Lower leg skin (tissue), 4 donors: ENCODE measurements at places on chromosomes 4 and X. TPM values are rescaled to one million over a fixed set of nuclear protein-coding genes. Genes with fewer than 3 reads are reported as not detected.
A peak's percentile ranks its signal among the peaks of the same experiment; 100 is the strongest.

DNA sequence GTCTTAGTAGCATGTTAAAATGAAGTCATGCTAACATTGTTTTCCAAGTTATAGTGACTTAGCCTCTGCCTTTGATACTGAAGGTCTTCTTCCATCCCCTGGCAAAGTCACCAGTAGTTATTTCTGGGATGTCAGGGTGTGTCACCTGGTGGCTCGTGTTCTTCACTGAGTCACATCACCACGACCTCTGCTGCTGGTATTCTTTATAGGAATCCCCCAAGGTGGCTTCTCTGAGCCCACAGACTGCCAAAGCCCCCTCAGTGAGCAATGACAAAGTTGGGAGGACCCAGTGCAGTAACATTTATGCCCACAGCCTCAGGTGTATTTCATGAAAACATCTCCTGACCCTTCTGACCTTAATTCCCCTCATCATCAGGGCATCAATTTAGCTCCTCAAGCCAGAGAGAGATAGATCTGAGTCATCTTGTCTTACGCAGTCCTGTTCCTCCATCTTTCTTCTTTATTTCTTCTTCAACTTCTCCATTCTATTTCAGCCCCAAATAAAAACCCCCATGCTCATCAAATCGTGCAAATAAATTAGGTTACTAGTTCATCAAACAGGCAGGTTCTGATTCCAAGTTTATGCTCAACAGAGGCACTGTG lies 29.3 kb upstream of the GPRIN3 start:
- DNase-seq: no peak

DNA sequence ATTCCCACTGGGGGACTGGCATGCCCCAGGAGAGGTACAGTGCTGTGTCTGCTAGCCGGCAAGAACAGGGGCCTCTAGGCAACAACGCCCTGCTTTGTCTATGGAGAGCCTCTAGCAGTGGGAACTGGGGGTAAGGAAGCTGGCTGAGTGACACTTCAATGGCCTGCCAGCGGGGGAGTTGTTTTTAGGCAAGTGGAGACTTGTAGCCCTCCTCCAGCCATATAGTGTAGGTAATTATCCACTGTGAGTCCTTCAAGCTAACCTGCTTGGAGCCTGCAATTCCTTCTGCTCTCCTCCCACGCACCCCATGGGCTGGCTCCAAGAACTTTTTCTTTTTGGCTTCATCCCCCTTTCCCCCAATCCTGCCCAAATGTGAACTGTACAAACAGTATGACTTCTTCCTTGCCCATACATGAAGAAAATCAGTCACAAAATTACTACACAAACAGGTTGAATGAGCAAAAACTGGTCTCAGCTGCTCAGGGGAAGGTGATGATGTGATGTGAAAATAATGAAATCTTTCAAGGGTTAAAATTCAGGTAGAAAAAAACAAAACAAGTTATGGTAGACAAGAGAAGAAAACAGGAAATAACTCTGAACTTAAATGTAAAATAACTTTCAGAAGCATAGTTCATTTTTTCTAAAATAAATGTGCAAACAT lies 33.1 kb downstream of the LEF1 start:
- no peak for DNase-seq

DNA sequence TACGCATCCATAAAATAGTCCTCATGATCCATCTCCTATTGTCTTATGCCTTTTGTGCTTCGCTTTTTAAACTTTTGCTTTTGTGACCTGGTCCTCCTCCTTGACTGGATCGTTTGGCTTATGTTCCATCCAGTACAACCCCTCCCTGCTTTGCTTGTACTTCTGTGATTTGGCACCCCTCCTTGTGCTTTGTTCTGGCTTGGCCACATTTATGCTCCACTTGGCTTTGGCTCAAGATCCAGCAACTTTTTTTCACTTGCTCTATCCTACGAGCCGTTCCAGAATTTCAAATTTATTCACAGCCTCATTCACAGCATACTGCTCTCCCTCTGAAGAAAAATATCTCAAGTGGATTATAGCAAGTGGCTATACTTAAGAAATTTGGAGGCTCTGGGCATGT lies 28.0 kb upstream of the GLRA2 start:
- DNase-seq: no peak

GRCh38 chr4:128658214-128658631 lies 151.3 kb upstream of the JADE1 start:
- DNase-seq: no peak

- DNase-seq: peak; percentile 70
Measured at GRCh38 chr4:26003056-26003455, 89.0 kb downstream of the SMIM20 start.

- no peak for DNase-seq
Measured at GRCh38 chrX:87571964-87572363, 54.4 kb downstream of the KLHL4 start.

DNA sequence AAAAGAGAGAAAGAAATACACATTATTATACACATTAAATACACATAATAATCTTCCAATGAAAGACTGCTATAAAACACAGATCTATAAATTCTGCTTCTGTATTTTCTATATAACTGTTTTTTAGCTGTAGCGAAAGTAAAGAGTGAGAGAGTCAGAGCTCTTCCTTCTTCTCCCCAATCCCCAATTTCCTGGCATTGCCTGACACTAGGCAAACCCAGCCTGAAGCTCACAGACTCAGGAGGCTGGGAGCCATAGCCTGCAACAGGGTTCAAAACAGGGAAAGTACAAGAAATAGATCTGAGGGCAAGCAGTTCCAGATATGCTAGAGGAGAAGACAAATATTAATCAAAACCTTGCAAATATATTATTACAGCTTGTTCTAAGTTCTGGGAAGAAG lies 201.6 kb downstream of the HNRNPD start:
- no peak for DNase-seq

- DNase-seq: peak; percentile 68
Measured at GRCh38 chr4:24488399-24489164, 95.8 kb downstream of the DHX15 start.

- DNase-seq: no peak
Measured at GRCh38 chr4:70630162-70630561, 1.6 kb downstream of the ENAM start.

GRCh38 chr4:3255611-3256186 lies 6.7 kb downstream of the MSANTD1 start:
- DNase-seq: no peak

- no peak for DNase-seq
Measured at GRCh38 chr4:39987485-39987884, 9.8 kb upstream of the PDS5A start.

- no peak for DNase-seq
Measured at GRCh38 chr4:22667332-22667940, 25.3 kb upstream of the GBA3 start.

DNA sequence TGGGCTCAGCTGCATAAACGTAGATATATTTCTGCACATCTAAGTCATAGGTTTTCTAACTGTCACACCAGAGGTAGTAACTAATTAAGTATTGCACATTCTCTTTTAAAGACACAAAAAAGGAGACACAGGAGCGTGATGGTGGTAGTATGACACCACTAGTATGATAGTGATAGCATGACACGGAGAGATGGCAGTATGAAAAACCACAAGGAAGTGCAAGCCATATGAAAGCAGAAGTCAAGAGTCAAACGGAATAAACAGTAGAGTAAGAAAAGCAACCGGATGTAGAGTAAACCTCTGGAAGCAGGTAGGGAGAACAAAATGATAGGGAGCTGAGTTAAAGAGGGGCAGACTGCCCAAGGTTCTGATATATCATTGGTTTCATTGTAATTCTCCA lies 382.2 kb upstream of the INTU start:
- no peak for DNase-seq

GRCh38 chr4:102047616-102048015 lies 257.1 kb downstream of the BANK1 start:
- no peak for DNase-seq

DNA sequence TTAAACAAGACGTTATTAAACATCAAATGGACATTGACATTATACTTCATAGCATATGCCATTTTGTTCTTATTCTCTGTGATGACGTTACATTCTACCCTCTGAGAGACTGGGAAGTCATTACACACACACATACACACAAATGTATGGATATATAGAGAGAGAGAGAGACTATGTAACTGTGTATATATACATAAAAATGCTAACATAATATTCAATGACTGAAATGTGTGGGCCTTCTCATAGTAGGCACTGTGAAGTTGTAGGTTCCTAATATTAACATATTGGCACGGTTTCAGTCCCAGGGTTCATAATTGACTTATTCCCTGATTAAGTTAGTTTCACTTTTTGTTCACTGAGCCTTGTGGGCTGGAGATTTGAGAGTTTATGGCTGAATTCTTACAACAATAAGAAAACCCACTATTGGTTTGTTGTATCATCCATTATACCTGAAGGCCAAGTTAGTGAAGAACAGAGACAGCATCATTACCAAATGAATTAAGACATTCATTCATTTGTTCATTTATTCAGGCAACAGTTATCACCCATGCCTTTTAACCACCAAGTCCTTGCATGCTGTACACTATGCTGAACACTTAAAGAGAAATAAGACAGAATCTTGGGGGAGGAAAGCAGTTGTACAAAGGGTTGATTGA lies 68.5 kb downstream of the GAB1 start:
- no peak for DNase-seq

- no peak for DNase-seq
Measured at GRCh38 chrX:18129690-18130089, 91.0 kb downstream of the BEND2 start.

Gene SPON2
- total RNA-seq: 19.1 TPM

Gene IQCM
- total RNA-seq: not detected

Gene IL9R
- total RNA-seq: 0.27 TPM

Gene NRK
- total RNA-seq: 0.42 TPM

Gene CT45A1
- not detected for total RNA-seq

Gene DUSP9
- not detected for total RNA-seq
